ENCODE measurements at places on chromosomes 7 and 10. TPM values are rescaled to one million over a fixed set of nuclear protein-coding genes. Genes with fewer than 3 reads are reported as not detected.

TAS2R5 gene
- total RNA-seq: 0.44 TPM

CFAP46 gene
- 0.69 TPM for total RNA-seq

PILRA gene
- not detected for total RNA-seq

PON3 gene
- total RNA-seq: 0.39 TPM

Data from cardiac ventricle fibroblast (primary cell).